ENCODE measurements at places on chromosomes 11 and 22.

DNA sequence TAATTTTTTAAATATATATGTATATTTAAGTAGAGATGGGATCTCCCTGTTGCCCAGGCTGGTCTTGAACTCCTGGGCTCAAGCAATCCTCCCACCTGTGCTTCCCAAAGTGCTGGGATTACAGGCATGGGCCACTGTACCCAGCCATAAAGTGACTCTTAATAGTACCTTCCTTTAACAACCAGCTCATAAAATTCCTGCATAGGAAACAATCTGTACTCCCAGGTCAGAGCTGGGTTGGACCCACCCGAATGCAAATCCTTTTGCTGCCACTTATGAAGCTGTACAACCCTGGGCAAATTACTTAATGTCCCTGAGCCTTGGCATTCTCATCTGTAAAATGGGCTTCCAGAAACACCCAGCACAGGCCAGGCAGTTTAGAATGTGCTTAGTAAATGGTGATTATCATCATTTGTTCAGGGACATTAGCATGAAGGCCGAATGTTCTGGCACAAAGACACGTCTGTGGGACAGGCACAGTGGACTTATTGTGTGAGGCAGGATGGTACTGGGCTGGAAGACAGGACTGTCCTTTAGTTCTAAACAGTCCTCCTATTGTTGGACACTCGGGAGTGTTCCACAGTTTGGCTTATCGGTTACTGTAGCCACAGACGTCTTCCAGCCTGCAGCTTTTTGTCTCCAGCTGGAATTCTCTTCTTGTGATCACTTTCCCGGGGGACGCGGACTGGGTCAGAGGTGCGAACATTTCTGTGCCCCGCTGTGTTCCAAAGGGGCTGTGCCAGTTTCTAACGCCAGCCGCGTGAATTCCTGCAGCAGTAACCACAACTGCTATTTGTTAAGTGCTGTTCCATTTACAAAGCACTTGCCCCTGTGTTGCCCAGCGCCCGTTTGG is 6.0 kb downstream of the PDXP start:
- no peak for DNase-seq

DNA sequence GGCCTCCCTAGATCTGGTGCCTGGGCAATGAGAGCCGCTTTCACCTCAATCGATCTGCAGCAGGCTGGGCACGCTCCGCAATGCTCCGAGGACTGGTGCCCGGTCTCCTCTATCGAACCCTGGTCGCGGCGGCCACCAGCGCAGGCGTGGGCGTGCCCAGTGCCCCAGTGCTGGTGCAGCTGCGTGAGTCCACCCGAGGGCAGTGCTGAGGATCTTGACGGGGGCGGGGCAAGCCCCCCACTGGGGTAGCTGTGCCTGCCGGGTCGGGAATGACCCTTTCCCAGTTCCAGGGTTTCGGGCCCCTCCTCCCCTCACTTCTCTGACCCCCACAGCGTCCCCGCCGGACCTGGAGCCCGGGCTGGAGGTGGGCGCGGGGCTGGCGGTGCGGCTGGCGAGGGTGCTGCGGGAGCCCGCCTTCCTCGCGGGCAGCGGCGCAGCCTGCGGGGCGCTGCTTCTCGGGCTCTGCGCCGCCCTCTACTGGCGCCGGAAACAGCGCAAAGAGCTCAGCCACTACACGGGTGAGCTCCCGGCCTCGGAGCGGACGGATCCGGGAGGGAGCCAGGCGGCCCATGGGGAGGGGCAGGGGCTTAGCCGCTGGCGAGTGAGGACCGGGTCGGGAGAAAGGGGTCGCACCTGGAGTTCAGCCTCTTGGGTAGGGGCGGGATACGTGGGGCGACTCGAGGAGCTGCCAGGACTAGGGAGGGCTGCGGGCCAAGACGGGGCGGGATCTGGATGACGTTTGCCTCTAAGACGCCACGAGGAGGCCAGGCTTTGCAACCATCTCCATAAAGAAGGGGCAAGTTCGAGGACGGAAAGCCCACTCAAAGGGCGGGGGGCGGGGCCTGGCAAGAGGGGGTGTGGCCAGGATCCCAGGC is 10.9 kb downstream of the ROBO3 start:
- DNase-seq, result peak; percentile 67

DNA sequence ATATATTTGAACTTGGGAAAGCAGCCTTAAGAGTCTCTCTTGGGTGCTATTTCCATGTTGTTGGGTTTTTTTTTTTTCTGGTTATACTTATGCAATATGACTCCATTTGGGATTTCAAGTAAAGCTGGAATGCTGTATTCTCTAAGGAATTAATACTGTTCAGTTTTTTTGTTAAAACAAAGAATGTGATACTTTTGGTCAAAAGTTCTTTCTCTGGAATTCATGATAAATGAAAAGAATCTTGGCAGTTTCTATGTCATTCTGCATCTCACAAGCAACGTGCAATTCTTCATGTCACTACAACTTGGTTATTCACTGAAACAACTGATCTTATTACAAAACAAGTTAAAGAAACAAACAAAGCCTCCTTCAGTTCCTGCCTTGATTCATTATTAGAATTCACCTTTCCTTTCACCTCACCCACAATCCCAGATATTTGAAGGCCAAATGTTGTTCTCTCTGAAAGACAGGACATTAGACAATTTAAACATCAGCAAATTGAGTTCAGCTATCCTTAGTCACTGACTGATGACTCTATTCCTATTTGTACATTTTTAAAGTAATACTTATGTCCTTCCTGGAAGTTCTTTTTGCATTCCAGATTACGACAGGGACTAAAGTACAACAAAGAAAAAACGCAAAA is 176.2 kb downstream of the SBF2 start:
- no peak for DNase-seq

DNA sequence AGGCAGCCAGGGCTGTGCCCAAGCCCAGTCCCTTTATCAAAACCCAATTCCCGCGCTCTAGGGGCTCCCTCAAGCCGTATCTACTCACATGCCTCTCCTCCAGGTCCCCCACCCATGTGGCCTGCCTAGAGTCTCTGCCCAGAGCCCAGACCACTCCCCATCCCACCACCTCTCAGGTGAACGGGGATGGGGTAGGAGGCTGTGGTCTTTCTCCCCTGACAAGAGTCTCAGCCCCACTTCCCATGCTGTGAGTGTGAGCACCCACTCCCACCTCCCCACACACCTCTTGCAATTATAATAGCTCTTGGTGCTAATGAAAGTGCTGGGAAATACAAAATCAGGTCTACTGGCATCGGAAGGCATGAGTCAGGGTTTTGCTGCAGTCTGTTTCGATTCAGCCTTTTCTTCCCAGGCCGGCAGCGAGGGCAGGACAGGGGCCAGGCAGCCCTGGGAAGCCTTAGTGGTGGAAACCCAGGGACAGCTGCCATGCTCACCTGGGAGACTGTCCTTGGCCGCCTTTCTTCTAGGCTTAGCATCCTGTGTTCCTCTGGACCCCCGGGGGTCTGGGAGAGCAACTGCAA is 16.7 kb upstream of the TMPRSS4 start:
- DNase-seq, result no peak

DNA sequence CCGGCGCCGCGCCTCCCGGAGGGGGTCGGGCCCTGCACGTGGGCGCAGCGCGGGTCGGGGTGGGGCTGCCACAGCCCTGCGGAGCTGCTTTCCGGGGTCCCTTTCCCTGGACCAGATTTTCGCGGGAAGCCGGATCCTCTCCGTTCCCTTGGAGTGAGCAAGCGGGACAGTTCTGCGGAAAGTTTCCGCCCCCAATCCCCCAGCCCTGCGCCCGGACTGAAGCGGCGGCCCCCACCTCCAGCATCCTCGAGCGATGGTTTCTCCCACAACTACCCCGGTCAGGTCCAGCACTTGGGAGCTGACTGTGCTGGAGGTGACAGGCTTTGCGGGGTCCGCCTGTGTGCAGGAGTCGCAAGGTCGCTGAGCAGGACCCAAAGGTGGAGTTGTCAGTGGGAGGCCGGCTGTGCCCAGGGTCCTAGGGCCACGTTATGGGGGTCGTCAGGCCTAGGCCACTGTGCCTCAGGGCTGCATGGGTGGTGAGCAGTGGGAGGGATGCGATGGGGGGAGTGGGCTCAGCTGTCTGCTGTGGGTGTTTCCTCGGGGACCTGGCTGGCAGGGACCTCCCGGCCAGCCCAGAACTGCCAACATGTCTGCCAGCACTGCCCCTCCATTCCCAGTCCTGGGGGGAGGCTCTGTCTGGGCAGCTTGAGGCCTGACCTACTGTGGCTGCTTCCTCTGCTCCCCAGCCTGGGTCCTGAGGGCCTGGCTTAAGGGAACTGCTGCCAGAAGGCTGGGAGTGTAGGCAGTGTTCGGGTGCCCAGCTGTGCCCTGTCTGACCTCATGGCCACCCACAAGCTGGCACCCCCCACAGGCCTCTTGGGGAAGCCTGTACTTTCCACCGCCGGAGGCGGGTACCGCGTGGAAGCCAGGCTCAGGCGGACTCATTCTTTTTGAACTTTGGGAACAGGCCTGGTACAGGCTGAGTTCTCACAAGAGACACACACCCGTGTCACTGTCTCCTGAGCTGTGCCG is 726 bp downstream of the ST3GAL4 start:
- DNase-seq, result no peak

GRCh38 chr22:40592352-40593113 is 44.0 kb downstream of the MRTFA start:
- DNase-seq, result no peak

- peak; percentile 72 for DNase-seq
Observed at GRCh38 chr22:22721681-22722354, 77.4 kb downstream of the GGTLC2 start.

DNA sequence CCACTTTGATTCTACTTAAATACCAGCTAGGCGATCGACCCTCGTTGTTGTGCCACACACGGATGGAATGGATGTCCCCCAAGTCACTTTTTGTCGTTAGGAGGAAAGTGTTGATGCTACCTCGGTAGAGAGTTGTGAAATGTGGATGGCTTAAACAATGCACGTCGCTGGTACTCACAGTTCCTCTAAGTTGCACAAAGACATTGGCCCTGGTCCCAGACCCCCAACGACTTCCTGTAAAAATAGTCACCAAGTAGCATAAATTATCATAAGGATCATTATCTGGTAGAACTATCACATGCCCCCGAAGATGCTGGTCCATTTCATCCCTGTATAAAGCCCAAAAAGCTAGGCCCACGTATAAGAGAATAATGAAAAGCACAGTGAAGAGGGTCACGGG is 3.8 kb downstream of the PKDREJ start:
- DNase-seq, result no peak

GRCh38 chr11:31243706-31244105 is 125.8 kb downstream of the DCDC1 start:
- DNase-seq, result no peak

GRCh38 chr11:93481696-93482095 is 61.5 kb downstream of the SMCO4 start:
- no peak for DNase-seq

- DNase-seq, result no peak
Observed at GRCh38 chr22:42275176-42275575, 4.7 kb upstream of the TCF20 start.

DNA sequence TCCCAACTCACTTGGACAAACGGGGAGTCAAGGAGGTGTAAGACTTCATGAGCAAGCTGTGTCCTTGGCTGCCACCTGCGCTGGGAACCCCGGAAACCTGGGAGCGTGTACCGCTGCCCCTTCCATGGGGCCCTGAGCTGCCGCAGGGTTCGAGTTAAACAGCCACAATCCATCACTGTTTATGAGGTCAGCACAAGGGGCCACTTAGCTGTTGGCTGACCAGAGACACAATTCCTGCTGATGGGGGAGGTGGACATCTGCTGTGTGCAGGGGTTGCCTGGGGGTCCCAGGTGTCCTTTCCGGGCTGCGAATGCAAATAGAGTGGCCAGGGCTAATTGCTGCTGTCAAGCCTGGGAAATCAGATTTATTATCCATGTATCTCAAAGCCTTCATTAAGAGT is 549.3 kb downstream of the BRD1 start:
- DNase-seq, result no peak

GRCh38 chr11:3197044-3197695 is 21.4 kb downstream of the MRGPRG start:
- DNase-seq, result no peak

DNA sequence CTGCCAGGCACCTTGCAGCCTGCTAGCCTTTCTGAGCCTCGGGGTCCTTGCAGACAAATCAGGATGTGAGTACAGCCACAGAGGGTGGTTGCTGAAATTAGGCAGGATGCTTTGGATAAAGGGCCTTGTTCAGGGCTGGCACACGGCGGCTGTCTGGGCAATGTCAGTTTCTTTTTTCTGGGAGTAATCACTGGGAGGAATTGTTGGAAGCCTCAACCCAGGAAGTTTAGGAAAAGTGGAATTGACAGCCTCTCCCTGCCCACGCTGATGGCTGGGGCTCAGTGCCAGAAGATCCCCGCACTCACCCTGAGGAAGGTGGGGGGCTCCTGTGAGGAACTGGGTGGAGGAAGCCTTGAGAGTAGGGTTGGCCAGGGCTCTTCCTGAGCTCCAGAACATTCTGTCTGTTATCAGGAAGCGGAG is 37.4 kb downstream of the CD82 start:
- DNase-seq, result no peak

DNA sequence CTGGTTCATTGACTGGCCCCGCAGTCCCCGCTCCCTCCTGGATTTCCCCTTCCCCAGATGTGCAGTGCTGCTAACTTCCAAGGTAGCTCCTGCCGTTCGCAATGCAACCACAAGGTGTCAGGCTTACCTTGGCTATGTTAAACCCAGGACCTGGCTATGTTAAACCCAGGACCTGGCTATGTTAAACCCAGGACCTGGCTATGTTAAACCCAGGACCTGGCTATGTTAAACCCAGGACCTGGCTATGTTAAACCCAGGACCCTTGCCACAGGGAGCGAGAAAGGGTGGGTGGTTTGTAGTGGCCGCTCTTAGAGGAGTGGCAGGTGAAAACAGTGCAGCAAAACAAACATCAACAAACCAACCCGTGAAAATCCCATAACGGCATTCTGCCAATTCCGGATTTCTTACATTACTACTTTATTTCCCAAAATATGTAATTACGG is 2.9 kb upstream of the ADAMTS8 start:
- peak; percentile 46 for DNase-seq

DNA sequence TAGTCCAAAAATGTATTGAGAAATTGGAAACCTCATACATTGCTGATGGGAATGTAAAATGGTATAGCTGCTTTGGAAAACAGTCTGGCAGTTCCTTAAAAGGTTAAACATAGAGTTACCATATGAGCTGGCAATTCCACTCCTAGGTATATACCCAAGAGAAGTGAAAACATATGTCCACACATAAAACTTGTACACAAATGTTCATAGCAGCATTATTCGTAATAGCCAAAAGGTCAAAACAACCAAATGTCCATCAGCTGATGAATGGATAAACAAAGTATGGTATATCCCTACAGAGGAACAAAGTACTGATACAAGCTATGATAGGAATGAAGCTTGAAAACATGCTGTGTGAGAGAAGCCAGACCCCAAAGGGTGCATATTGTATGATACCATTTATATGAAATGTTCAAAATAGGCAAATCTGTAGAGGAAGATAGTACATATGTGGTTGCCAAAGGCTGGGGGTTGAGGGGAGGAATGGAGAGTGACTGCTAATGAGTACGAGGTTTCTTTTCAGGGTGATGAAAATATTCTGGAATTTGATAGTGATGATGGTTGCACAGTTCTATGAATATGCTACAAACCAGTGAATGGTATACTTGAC is 85.8 kb downstream of the ZBTB16 start:
- no peak for DNase-seq

- DNase-seq, result no peak
Observed at GRCh38 chr11:108508653-108509593, 10.7 kb upstream of the POGLUT3 start.

GRCh38 chr11:7414973-7415817 is 70.1 kb upstream of the OLFML1 start:
- no peak for DNase-seq

GRCh38 chr22:43293259-43293654 is 49.9 kb downstream of the SCUBE1 start:
- no peak for DNase-seq

GRCh38 chr11:898540-899190 is 11.9 kb downstream of the CHID1 start:
- DNase-seq, result no peak

GRCh38 chr11:84398017-84398626 is 1112.0 kb upstream of the CCDC90B start:
- no peak for DNase-seq
